Choroid plexus epithelial cell (primary cell): ENCODE measurements at places on chromosomes 4 and X.

DNA sequence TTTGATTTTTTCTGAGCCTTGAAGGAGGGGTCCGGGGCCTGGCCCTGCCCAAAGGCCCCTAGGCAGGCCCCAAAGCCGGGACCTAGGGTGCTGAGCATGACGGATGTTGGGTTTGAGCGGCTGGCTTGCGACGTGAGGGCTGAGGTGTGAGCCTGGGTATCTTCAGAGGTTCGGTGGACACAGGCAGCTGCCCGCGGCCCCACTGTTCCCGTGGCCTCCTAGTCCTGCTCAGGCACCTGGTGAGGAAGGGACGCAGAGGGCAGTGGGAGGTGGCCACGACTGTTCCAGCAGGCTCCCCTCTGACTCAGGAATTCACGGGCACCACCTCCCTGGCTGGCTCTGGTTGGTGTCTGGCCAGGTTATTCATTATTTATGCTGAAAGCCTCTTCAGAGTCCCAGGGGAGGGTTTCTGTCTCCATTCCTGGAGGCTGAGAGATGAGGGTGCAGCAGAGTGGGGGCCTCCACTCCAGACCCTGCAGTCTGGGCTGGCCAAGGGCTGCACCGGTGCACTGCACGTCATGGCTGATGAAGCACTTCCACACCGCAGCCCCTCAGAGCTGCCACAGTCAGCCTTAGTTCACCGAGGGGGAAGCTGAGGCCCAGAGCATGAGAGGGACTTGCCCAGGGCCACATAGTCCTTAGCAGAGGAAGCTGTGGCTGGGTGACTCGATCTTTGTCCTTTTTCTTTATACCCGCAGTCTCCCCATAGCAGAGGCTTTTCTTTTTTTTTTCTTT is 2.2 kb downstream of the MSANTD1 start:
- DNase-seq = peak; percentile 29

DNA sequence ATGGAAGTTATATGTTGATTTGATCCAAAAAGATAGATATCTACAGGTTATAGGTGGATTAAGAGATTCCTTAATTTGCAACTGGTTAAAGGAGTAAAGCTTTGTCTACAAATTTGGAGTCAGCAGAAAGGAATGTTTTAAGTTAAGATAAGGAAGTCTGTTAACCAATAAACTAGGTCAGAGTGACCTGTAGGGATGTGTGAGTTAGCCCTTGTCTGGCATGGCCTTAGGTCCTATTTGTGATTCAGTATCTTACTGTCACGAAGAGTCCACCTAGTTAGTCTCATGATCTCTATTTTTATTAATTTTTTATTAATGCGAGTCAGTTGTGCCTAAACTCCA is 230.8 kb downstream of the INPP4B start:
- peak; percentile 53 for DNase-seq

DNA sequence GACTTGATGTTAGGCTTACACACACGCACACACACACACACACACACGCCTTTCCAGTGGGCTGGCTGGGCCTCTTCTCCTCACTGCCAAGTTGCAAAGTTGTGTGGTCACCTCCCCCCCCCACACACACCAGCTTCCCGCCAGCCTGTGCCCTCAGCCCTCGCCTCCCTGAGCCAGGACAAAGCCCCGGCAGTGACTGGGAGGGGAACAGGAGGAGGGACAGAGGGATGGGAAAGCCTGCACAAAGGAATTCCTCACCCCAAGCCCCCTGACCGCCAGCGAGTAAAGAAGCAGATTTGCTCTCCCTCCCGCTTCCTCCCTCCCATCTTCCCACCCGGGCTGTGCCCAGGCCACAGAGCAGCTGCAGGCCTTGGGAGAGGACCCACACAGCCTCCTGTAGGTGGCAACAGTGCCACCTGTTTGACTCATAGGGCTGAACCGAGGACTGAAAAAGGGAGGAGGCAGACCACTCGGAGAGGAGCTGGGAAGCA is at the start of gene GDPD2:
Gene GDPD2 (plus strand): TSS at position 464 of the 491 bp plus-strand sequence. CDS start 1,671 bp downstream, outside the sequence.
- peak; percentile 34 for DNase-seq

DNA sequence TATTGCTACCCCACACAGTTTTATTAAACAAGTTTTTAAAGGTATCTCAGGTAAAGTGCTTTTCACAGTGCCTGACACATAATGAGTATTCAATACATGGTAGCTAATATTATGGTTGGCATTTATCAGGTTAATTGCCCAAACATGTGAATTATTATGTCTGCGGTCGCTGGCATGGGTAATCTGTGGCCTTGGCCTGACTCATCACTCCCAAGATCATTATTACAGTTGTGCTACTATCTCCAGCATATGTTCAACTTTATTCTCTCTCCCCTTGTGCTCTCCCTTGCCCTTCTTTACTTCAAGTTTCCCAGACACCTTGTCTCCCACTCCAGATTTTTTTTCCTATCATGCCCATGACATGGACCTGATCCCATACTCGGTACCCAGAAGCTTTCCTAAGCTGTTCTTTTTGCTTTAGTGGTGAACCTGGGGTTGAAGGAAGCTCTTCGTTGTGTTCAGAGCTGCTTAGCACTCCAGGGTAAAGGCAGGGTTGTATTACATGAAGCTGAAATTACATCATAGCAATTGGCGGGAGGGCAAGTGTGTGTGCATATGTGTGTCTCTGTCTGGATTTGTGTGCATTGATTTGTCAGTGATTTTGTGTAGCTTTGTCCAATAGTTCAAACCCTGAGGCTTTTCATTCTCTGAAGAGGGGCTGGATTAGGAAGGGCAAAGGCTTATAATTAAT is 176.5 kb upstream of the NRK start:
- DNase-seq = peak; percentile 15

- peak; percentile 85 for DNase-seq
Measured at GRCh38 chr4:122777846-122778673, 45.6 kb downstream of the BBS12 start.

- DNase-seq = peak; percentile 43
Measured at GRCh38 chr4:72629540-72629939, 60.5 kb upstream of the ADAMTS3 start.

GRCh38 chr4:83852085-83852451 is 316.2 kb downstream of the GPAT3 start:
- DNase-seq = peak; percentile 61

- no peak for DNase-seq
Measured at GRCh38 chr4:160537681-160538080, 1434.8 kb downstream of the RAPGEF2 start.

DNA sequence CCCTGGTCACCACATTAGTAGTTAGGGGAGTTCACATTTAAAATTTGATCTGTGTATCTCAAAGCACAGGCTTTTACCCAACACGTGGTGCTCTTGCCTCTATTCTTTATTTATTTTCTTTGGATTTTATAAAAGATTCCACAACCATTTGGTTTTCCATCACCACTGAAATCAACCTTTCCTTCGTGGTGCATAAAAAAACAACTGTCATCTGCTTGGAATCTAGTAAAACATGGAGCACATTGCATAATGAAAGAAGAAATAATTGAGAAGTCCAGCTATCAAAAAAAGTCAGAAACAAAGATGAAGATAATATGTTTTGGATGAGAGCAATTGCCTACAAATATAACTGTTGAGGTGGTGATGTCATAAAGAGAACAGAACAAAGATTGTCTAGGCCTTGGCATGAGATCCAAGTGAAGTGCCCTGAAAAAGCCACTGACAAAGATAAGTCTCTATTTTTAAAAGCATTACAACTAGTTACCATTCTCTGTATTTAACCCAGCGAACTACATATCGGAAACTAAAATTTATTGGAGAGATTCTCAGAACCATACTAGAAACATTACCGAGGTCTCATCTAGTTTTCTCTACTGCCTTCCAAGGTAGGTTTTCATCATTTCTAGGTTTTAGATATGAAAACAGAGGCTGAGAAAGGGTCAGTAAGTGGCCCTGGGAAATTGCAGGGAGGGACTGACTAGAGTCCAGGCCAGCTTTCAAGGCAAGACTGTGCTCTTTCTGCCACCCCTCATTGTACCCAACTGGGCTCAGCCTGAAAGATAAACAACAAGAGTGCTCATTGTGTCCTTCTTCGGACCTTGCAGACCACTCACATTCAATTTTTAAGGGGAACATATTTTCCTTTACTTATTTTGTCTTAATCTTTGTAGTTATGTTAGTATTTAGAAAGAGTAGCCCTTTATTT is 127.3 kb downstream of the MAD2L1 start:
- peak; percentile 16 for DNase-seq

DNA sequence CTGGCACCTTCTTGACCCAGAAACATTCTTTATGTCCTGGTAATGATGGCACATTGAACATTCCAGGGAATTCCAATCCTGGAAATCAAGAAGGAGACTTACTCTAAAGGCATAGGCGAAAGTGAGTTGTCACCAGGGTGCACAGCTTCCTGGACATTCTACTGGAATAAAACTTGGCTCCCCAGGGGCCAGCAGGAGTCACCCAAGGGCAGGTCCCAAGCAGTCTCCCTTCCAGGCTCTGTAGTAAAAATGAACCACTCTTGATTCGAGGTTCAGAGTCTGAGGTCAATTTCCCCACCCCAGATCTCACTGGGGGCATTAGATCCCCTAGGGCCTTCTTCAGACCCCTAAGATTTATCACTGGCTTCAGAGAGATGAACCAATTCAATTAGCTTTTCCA is 338.7 kb upstream of the GATB start:
- no peak for DNase-seq

DNA sequence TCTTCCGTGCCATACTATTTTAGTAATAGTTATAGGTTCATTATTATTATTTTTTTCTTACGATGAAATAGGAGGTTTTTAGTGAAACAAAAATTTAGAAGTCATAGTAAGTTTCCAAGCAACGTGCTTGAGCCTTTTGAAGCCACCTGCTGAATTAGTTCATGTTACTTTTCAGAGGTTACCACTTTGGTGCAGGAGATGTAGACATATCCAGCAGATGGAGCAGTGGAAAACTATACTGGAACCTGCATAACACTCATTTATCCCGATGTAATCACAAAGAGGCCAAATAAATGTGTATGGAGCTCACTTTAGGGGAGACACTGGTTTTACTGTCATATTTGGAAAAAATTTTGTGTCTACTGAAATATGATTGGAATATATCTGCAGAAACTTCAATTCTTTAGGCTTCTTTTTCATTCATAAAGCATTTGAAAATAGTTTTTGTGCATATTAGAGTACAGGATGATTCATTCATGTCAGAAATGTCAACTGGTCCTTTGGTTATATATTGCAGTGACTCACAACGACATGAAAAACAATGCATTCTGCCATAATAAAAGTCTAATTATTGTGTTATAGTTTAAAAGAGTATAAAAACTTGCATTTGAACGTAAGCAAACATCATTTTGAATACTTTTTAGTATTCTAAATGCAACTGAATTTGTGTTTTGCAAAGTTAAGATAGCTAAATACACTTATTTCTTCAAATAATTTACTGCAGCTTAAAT is 2182.9 kb upstream of the TENM3 start:
- DNase-seq = peak; percentile 12

- no peak for DNase-seq
Measured at GRCh38 chr4:108536577-108536976, 83.8 kb upstream of the RPL34 start.

DNA sequence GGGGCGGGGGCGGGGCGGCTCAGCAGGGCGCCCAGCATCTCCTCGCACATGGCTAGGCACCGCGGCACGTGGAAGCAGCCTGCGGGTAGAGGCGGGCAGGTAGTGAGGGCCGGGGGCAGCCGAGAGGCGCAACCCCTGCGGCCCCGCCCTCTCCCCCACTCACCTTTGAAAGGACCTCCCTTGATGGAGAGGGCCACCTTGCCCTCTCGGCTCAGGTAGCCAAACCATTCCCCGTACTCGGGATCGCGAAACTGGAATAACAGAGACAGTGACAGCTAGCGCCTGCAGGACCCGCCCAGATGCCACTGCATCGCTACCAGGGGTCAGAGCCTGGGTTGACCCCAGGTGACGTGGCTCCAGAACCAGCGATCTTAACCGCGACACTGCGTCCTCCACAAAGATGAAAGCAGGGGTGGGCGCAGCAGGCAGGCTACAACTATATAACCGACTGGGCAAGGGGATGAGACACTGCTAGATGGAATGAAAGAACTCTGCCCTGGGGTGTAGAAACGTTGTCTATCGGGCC is 552 bp upstream of the NAA10 start:
- DNase-seq = no peak
